Activated CD4-positive, alpha-beta T cell treated with anti-CD3 and anti-CD28 coated beads, Interleukin-2, amount 10 ng/mL, durations not matched to agents 24 days and 14 days (primary cell): ENCODE measurements at places on chromosomes 4 and X. TPM values are rescaled to one million over a fixed set of nuclear protein-coding genes. Genes with fewer than 3 reads are reported as not detected.

The DCAF12L2 gene
- total RNA-seq: not detected in 2 replicates

The AMBN gene
- total RNA-seq: not detected in 2 replicates

The HMGB2 gene
- total RNA-seq: 311 and 315 TPM in 2 replicates

The GLRA2 gene
- total RNA-seq: not detected in 2 replicates

The AR gene
- total RNA-seq: 0.05 TPM in 1 of 2 replicates, not detected in the other

The G3BP2 gene
- 135 and 146 TPM in 2 replicates for total RNA-seq

The CRMP1 gene
- not detected in 2 replicates for total RNA-seq

The GRPR gene
- not detected in 2 replicates for total RNA-seq

The BMX gene
- not detected in 2 replicates for total RNA-seq

DNA sequence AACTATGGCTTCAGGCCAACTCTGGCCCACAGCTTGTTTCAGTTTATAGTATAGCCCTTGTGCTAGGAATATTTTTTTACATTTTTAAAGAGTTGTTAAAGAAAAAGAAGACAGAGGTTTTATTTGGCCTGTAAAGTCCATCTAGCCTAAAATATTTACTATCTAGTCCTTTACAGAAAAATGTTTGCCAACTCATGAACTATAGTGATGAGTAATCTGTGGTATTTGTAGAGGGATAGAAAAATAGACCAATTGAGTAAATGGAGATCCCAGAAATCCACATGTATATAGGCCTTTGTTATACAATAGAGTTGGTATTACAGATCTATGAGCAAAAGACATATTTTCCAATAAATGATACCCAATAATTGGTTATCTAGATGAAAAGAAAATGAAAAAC is 288.7 kb downstream of the PRDM5 start:
- no peak for DNase-seq

- DNase-seq: no peak
These were observed 180.8 kb downstream of the RAPGEF2 start for GRCh38 chr4:159283696-159284095.

GRCh38 chrX:21863241-21863640 is 7.5 kb downstream of the YY2 start:
- no peak for DNase-seq

GRCh38 chr4:168843635-168844034 is 166.4 kb downstream of the CBR4 start:
- no peak for DNase-seq

DNA sequence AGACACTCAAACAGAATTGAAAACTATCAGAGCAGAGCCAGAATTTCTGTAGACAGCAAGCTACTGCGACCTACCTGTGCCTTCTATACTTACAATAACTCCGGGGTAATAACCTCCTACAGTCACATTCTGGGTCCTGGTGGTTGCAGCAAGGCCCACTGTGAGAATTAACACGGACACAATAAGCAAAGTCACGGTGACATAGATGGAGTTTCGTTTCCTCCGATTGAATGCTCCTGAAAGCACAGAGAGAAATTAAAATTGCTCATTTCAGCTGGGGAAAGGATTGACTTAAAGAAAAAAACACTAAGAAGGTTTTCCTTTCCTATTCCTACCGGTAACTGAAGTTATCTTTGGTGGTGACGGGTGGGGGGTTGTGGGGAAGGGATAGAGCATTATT is 7.0 kb downstream of the TMEM255A start:
- no peak for DNase-seq

DNA sequence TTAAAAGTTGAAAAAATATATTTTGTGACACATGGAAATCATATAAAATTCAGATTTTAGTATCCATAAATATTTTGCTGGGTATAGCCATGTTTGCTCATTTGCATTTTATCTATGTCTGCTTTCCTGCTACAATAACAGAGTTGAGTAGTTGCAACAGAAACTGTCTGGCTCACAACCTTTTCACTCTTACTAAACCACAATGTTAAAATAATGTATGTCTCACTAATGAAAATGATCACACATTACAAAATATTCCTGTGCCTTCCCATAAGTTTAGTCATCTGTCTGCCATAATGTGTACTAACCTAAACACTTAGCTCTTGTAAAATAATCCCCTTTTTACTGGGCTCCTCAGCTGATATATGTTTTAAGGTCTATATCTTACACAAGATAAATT is 174.0 kb upstream of the PRPS2 start:
- DNase-seq: no peak

DNA sequence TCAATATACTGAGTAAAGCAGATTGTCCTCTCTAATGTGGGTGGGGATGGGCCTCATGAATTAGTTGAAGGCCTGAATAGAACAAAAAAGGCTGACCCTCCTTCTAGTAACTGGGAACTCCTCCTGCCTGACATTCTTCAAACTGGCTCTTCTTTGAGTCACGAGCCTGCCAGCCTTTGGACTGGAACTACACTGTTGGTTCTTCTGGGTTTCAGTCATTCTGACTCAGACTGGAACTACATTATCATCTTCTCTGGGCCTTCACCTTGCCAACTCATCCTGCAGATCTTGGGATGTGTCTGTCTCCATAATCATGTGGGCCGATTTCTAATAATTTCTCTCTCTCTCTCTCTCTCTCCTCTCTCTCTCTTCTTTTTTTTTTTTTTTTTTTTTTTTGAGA is 26.9 kb upstream of the CT47C1 start:
- no peak for DNase-seq

DNA sequence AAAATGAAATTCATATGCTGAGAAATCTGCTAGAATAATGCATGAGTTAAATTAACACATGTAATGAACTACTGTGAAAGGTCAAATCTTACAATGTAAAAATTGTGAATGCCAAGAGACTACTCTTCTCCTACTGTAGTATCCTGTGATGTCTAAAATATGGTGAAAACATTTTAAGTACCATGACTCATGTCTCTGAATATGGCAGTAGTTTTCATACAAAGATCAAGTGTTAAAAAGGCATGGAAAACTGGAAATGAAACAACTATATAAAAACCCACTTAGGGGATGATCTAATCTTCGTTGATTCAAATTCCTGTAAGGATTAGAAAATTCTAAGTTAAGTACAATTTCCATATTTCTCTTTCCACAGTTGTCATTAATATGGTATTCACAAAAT is 221.3 kb downstream of the PPP3CA start:
- DNase-seq: no peak

- DNase-seq: no peak
These were observed 7.8 kb downstream of the TIGD2 start for GRCh38 chr4:89119166-89119565.

GRCh38 chrX:9429767-9430166 is 35.1 kb upstream of the TBL1X start:
- no peak for DNase-seq

DNA sequence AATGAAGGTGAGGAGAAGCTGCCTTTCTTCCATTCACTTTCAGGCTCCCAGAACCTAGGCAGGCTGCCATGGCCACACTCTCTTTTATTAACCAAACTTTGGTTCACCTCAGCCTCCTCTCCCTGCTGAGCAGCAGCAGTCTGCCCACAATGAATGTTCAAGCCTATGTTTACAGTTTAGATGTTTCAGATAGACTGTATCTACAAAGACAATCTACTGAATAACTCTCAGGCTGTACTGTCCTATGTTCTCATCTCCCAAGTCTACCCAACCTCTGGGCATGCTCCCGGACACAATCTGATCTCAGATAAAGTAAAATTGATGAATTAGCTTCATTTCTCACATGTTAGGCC is 59.2 kb upstream of the TMEM164 start:
- DNase-seq: no peak

DNA sequence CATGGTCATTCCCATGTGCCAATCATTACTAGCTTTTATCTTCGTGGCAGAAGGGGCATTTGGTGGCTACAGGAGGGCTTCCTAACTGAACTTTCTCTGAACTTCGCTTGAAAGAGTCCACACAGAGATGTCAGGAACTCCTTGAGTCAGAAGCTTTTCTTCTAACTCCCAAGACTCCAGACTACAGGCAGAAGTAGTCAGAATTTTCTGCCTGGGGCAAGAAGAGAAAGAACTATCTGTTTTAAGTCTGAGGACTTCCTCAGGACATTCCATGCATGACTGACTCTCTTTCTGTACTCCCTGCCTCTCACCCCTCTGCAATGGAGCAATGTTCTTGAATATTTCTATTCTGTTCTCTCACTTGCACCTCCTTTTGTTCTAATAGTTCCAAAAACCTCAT is 170.5 kb upstream of the TBC1D9 start:
- no peak for DNase-seq

GRCh38 chrX:67619253-67619652 is 75.4 kb downstream of the AR start:
- DNase-seq: no peak

DNA sequence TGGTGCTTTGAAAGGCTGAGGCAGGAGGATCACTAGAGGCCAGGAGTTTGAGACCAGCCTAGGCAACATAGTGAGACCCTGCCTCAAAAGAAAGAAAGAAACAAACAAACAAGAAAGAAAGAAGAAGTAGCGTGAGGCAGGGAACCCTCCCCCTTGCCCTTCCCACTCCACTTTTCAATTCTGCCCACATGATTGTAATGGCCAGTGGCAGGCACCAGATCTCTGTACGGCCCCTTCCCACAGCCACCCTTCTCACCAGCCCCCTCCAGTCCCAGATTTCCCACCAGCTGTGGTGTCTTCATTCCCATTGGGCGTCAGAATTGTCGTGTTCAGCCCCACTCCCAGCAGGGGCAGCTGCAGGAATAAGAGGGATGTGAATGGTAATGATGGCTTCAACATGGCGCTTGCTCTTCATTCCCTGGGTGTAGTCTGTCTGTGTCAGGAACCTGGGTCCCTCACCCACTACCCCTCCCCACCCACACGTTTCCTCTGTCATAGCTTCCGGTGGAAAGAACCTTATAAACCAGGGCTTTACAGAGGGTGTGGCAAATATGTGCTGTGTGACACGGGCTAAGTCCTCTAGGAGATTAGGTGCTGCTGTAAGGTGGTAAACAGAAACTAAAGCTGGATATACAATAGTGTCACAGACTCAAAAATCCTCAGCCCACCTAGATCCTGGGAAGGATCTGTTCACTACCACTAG is at the start of gene IL2RG:
Gene IL2RG (minus strand): TSS at position 437 of the 703 bp plus-strand sequence. CDS start 38 bp downstream, at position 399.
- DNase-seq: peak; percentile 93

DNA sequence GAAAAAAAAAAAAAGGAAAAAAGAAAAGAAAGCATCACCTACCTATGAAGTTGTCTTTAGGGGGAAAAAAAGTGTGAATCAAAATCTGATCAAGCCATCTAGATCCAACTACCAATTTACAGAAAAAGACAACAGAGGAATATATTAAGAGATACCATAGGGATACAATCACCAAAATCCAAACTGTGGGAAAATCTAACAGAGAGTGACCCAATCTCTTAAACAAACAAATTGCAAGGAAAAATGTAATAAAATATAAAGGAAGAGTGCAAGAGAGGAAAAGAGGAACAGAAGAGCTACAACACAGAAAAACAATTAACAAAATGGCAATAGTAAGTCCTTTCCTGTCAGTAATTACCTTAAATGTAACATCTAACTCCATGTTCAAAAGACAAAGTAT is 19.0 kb downstream of the THOC2 start:
- no peak for DNase-seq

- no peak for DNase-seq
These were observed 113.0 kb upstream of the PRDX4 start for GRCh38 chrX:23554304-23554703.

- peak; percentile 79 for DNase-seq
These were observed 133.2 kb upstream of the ADAMTS3 start for GRCh38 chr4:72701987-72702819.

DNA sequence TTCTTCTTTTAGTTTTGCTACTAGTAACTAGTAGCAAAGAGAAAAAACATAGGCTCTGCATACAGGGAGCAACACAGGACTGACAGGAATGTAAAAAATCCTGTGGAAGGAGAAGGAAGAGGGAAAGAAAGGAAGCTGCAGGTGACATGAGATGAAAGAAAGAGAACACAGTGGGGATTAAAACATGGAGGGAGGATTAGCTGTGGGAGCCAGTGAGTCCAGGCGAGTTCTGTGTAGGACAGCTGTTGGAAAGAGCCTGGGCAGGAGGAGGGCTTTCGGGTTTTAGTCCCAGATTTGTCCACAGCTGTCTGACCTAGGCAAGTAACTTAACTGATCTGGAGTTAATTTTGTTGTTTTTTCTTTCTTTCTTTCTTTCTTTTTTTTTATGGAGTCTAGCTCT is 21.6 kb downstream of the CCNG2 start:
- no peak for DNase-seq

DNA sequence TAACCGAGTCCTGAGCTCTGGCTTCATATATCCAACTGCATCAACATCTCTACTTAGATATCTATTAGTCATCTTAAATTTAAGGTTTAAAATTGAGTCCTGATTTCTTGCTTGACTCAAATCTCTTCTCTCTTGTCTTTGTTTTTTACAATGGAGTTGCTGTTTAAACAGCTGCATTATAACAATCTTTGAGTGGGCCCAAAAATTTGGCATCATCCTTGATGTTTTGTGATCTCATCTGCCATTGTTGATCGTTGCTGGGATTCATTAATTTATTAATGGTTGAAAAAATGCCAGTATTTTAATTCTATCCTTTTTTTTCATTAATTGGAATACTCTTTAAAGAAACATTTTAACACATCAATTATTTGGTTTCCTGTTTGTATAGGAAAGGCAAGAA is 82.2 kb downstream of the STIM2 start:
- DNase-seq: no peak

- DNase-seq: peak; percentile 76
These were observed 68.7 kb downstream of the WFS1 start for GRCh38 chr4:6338175-6338950.

GRCh38 chr4:24003926-24004325 is 114.1 kb upstream of the PPARGC1A start:
- DNase-seq: no peak

GRCh38 chr4:147477439-147477838 is 3.5 kb upstream of the EDNRA start:
- DNase-seq: no peak

- no peak for DNase-seq
These were observed 741 bp downstream of the FAM47E start for GRCh38 chr4:76252271-76252653.

DNA sequence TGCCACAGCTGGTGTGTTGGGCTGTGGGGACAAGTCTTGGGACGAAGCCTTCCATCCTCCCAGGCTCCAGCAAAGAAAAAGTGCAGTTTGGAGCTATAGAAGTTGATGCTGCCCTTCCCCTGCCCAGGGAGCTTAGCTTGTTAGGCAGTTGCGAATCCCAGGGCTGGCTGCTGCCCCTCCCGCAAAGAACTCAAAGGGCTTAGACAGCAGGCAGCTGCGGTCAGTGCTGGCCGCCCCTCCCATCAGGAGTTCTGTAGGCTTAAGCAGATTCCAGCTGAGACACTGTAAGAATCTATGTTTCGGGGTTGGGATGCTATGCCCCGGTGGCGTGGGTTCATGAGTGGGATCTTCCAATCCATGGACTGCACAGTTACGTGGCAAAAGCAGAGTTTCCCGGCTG is 956.7 kb downstream of the GLUD2 start:
- no peak for DNase-seq

GRCh38 chrX:150429594-150429993 is 66.5 kb downstream of the MAMLD1 start:
- DNase-seq: peak; percentile 16

GRCh38 chrX:110212299-110212698 is 105.6 kb downstream of the AMMECR1 start:
- DNase-seq: no peak

- no peak for DNase-seq
These were observed 97.4 kb downstream of the GPM6A start for GRCh38 chr4:175714686-175715085.

GRCh38 chr4:2236944-2237666 is 4.8 kb downstream of the HAUS3 start:
- no peak for DNase-seq
